ENCODE measurements at places on chromosomes 16 and 17.

DNA sequence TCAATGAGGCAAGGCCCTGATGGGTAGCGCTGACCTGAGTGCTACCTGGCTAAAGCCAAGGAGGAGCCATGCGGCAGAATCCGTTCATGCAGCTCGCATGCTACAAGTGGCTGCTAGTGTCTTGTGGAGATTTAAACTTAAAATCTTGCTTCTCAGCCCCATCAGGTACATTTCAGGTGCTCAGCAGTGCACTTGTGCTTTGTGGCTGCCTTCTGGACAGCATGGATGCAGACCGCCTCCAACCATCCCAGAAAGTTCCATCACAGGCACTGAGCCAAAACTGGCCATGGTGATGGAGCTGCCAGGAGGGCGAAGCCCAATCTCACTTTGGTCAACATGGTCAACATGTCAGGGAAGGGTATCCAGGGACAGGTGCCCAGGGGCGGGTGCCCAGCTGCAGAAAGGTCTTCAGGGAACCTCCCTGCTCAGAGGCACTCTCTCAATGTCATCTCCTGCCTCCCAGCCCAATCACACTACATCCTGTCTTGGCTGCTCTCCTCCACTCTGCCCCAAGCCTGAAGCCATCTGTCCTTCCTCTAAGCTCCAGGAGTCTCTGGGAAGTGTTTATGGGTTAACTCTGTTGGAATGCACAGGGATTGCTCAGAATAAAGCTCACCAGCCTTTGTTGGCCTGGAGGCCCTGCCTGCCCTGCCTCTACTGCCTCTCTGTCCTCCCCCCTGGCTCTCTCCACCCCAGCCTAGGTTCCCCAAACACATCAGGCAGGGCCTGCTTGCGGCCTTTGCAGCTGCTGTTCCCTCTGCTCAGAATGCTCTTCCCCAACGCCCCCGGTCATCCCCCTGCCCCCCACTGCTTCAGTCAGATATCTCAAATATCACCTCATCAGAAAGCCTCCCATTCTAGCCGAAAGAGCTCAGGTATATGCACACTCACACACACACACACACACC lies 18.3 kb upstream of the TNFRSF13B start:
- no peak for DNase-seq
- no peak overlapping the region for H3K4me3 ChIP-seq
- no peaks in the 10 kb centered on the region for H3K36me3 ChIP-seq
- no peak overlapping the region for H3K27ac ChIP-seq

- no peak overlapping the region for H3K4me3 ChIP-seq
- H3K36me3 ChIP-seq, result peaks cover 31% of the 10 kb centered on the region
- peaks cover 30% of the 10 kb centered on the region for H3K4me1 ChIP-seq
- no peak for DNase-seq
Observed at GRCh38 chr16:87712184-87712762, 53.5 kb downstream of the KLHDC4 start.

DNA sequence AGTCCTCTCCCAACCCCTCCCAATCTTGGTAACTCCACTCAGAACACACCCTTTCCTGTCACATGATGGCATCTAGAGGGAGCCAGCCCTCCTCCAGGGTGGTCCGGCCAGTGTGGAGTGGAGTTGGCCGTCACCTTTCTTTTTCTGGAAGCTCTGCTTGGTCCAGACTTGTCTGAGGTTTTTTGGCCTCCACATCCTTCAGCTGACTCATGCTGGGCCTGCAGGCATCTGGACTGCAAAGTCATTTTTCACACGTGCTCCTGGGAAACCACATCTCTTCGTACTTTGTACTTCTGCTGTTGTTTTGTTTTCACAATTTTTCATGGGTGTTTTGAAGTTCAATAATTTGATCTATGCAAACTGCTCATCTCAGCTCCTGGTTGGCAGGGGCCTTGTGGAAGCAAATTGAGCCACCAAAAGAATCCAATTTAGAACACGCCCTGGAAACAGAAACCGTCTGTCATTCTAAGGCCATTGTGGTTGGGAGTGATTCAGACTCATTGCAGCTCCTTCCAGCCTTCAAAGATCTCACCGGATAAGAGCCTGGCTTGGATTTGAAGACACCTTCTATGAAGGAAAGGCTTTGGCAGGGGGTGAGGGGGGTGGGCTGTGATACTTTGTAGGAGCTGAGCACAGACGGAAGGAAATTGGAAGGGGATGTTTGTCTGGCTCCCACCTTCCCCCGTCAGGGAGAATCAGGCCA lies 42.4 kb upstream of the NF1 start:
- peaks cover 6% of the 10 kb centered on the region for H3K4me1 ChIP-seq
- H3K36me3 ChIP-seq, result no peaks in the 10 kb centered on the region
- no peak overlapping the region for H3K4me3 ChIP-seq
- H3K27me3 ChIP-seq, result no peaks in the 10 kb centered on the region
- no peak overlapping the region for H3K27ac ChIP-seq

GRCh38 chr17:49551221-49552069 lies 24.2 kb upstream of the NXPH3 start:
- H3K27me3 ChIP-seq, result no peaks in the 10 kb centered on the region
- H3K4me1 ChIP-seq, result peaks cover 1% of the 10 kb centered on the region
- no peak overlapping the region for H3K4me3 ChIP-seq
- no peak overlapping the region for H3K27ac ChIP-seq
- no peak for DNase-seq

DNA sequence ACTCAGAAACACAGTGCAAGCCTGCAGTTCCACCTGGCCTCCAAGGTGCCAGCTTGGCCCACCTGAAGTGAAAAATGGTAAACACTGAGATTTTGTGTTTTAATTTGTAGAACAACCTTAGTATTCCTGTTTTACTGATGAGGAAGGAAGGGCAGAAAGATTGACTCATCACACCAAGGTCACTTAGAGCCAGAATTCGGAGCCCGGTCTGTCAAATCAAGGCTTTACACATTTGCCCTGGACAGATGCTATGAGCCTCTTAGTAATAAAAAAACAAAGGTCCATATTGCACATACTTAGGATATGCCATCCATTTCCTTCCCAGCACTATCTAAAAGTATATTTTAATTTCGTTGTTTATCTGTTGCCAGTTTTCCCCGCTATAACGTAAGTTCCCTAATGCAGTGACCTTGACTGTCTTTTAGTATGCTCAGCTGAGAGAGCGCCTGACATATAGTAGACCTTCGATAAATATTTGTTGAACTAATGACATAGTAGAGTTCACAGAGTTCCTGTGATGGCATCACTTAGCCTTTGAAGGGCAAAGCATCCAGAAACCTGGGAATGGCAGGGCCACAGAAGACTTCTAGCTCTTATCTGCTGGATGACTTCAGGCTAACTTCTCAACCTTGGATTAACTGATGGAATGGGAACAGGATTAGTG lies 7.2 kb upstream of the TBKBP1 start:
- H3K4me1 ChIP-seq, result peaks cover 30% of the 10 kb centered on the region
- H3K4me3 ChIP-seq, result no peak overlapping the region
- no peaks in the 10 kb centered on the region for H3K27me3 ChIP-seq
- H3K27ac ChIP-seq, result no peak overlapping the region

GRCh38 chr17:68385490-68386215 lies 71.6 kb downstream of the WIPI1 start:
- H3K27me3 ChIP-seq, result no peaks in the 10 kb centered on the region
- DNase-seq, result no peak
- H3K4me1 ChIP-seq, result peaks cover 15% of the 10 kb centered on the region

Data from activated naive CD4-positive, alpha-beta T cell treated with anti-CD3 and anti-CD28 coated beads for 36 hours (primary cell).